NCI-H748 treated with DMSO at 0.1 percent for 48 hours (cell line): ENCODE measurements at places on chromosomes 12 and 14.

DNA sequence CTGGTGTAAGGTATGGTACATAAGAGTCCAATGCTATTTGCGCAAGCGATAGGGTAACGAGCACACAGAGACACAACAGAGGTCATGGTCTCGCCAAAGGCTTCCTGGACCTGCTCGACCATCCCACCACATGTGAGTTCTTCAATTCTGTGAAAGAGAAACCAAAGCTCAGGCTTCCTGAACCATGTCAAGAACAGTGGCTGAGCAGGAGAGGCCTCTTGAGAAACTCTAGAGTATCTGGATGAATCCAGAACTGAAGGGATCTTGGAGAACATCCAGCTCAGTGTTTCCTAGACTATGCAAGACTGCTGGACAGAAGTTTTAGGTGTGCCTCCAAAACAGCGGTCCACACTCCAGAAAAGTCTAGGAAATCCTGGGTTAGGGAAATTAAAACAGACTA is 114.5 kb downstream of the TRAFD1 start:
- DNase-seq = no peak

- peak; percentile 80 for DNase-seq
Measured at GRCh38 chr14:80003138-80003537, 208.2 kb downstream of the DIO2 start.

DNA sequence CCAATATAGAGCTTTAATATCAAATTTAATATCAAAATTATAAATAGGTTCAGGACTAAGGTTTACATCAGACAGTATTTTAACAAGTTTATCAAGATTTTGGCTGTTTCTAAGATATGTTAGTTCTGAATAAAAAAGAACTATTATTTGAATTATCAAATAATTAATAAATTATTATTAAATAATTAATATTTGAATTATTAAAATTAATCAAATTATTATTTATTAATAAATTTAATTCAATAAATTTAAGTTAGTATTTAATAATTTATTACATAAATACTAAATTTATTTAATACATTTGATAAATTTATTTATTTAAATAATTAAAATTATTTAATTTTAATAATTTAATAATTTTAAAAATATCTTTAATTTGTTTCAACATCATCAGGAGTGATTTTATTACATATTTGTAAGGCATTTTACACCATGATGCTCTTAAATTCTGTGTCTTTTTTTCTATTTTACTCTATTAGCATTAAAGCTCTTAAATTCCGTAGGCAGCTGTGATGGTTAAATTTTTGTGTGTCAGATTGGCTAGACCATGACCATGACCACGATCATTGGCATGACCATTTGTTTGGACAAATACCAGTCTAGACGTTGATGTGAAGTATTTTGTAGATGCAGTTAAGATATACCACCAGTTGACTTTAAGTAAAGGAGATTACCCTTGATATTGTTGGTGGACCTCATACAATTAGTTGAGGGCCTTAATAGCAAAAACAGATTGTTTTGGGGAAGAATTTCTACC is 82.6 kb downstream of the BBS10 start:
- DNase-seq = no peak

- DNase-seq = peak; percentile 96
Measured at GRCh38 chr12:56724972-56725722, at the start of gene NACA. Gene NACA (minus strand): TSS chr12:56725299. CDS start chr12:56724521, 778 bp downstream.

- DNase-seq = no peak
Measured at GRCh38 chr12:124270671-124271070, 24.2 kb upstream of the RFLNA start.

GRCh38 chr12:91065396-91065795 is 7.6 kb upstream of the KERA start:
- no peak for DNase-seq

GRCh38 chr14:55277972-55278740 is 6.9 kb downstream of the FBXO34 start:
- DNase-seq = no peak

DNA sequence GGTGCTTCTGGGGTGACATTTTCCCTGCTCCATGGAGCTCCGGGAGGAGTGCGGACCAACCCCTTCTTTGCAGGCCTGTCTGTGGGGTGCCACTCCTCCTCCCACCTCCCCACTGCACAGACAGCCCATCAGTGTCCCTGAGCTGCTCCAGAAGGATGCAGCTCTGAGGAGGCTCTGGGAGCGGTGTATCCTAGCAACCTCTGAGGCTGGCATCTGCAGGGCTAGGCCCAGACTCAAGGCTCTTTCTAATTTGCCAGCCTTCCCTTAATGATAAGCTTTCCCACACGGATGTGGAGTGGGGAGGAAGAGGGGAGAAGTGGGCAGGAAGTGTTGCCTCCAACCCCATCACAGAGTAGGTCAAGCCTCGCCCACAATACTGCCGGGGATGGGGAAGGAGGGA is 59.7 kb downstream of the CALM1 start:
- no peak for DNase-seq

DNA sequence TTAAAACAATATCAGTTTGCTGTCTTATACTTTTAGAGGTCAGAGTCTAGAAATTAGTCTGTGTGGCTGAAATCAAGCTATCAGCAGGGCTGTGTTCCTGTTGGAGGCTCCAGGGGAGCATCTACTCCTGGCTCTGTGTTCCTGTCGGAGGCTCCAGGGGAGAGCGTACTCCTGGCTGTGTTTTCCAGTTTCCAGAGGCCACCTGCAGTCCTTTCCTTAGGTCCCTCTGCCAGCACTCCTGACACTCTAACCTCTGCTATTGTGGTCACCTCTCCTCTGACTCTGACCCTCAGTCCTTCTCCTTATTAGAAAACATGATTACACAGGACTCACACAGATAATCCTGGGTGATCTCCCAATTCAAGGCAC is 1140.7 kb upstream of the TMEM132C start:
- DNase-seq = no peak

DNA sequence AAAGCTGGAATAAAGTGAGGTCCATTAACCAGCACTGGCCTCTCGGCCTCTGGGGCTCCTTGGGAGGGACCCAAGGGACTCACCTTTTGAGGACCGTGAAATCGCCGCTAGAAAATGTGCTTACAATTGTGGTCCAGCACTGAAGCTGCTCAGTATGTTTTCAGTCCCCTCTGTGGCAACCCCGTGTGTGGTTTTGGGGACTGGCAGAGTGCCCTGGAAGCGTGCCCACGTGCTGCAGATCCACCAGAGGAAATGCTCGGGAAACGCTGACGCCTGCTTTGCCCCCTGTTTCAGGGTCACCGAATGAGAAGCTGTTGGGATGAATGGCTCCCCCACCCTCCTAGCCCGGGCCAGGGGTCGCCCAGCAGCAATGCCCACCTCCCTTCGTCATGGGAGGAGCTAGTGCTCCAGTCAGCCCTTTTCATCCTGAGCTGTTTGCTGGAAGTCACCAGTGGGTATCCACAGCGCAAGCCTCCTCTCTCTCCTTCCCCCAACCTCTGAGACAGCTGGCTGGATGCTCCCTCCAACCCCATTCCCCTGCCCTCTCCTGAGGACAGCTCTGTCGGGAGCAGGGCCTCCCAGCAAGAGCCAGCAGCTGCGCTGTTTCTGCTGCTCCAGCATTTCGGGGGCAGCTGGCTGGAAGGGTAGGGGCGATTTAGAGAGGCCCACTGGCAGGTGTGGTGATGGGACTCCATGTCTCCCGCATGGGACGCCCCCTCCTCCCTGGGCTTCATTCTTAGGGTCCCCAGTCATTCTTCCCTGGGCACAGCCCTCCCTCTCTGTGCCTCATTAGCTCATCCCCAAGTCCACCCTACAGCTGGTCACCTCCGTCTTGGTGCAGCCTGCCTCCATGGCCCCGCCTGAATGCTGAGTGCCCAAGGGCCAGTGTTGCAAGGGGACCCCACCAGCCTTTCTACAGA is 33.2 kb upstream of the PPP1R13B start:
- DNase-seq = no peak

GRCh38 chr14:22225516-22226140 is 363.4 kb downstream of the DAD1 start:
- DNase-seq = no peak

DNA sequence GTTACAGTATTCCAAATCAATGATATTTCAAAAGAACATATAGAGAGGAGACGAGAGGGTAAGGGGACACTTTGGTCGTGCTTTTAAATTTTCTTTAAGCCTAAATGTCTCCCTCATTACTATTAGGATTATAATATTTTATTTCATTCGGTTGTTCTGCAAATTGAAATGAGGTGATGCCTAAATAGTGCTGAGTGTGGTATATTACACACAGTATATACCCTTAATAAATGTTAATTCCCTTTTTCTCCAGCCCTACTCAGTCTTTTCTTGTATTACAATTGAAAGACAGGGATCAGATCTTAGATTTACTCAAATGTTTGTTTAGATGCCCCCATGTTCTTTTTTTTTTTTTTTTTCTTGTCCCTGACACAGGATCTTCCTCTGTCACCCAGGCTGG is 7.7 kb downstream of the SNAPC1 start:
- DNase-seq = no peak

DNA sequence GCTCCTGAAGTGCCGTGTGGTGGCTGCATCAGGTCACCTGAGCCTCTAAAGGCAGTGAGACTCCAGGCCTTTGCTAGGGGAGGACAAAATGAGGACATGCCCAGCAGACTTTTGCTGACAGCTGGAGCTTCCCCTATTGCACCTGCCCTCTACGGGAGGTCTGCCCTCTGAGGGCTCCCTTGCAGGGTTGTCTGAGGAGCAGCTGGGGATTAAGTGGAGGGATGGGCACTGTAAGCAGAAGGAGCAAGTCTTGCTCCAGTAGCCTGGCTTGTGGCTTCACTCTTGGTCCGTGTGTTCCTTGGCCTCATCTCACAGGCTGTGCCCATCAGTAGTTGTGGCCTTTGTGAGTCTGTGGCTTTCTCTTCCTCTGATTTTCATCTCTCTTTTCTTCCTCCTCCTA is 66.9 kb upstream of the NRXN3 start:
- DNase-seq = no peak

DNA sequence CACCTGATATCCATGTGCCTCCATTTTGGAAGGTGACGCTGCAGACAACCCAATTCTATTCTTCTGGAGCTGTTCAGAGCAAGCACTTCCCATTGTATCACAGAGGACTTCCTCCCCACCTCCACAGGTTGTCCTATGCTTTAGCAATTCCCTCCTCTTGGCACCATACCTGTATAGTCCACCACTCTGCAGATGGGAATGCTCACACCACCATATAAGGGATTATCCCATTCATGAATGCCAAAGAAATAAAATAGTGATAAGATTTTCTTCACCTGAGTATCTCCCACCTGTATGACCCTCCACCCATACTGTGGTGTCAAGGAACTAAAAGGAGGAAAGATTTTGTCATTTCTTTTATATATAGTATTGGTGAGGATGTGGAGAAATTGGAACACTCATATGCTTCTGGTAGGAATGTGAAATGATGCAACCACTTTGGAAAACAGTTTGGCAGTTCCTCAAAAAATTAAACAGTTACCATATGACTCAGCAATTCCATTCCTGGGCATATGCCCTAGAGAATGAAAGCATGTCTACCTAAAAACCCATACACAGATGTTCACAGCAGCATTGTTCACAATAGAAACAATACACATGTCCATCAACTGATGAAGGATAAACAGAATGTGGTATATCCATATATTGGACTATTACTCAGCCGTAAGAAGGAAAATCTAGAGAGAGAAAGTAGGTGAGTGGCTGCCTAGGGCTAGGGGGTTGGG is 75.2 kb downstream of the FIGNL2 start:
- DNase-seq = no peak

DNA sequence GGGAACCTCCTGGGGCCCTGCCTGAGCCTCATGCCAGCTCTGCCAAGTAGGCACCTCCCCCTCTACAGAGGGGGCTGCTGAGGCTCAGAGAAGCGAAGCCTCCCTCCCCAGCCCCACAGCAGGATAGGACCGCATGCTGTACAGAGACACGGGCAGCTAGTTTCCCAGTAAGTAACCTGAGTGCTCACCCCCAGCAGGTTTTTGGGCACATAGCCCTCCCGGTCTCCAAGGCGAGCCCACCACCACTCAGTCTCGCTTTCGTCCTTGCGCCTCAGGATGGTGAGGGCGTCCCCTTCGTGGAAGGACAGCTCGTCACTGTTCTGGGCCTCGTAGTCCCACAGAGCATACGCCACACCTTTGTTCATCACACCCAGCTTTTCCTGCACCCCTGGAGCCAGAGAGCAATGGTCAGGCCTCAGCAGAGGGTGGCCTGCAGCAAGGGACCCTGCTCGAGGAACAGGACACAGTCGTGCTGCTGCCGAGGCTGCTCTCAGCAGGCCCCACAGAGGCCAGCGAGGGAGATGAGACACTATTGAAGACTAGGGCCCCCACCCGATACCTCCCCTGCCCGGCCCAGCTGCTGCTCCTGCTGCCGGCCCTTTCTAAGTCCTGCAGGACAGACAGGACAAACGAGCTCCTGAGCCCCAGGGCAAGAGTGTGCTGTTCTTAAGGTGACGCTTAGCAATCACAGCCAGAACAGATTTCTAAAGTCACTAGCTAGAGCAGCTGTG is 20.4 kb downstream of the ZFYVE21 start:
- DNase-seq = no peak

GRCh38 chr14:73252491-73253322 is 15.4 kb downstream of the PAPLN start:
- no peak for DNase-seq

DNA sequence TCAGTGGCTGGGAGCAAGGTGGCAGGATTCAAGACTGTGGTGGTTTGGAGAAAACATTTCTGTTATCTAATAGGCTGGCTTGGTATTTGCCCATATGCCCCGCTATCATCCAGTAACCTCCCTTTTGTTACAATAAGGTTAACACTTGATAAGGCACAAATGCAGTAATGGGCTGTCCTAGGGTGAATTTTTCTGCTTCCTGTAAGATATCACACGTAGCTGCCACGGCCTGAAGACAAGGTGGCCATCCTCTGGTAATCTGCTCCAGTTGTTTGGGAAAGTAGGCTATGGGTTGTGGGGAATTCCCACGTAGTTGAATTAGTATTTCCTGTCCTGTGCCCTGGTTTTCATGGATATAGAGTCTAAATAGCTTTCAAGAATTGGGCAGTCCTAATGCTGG is 23.1 kb downstream of the ANG start:
- DNase-seq = no peak

DNA sequence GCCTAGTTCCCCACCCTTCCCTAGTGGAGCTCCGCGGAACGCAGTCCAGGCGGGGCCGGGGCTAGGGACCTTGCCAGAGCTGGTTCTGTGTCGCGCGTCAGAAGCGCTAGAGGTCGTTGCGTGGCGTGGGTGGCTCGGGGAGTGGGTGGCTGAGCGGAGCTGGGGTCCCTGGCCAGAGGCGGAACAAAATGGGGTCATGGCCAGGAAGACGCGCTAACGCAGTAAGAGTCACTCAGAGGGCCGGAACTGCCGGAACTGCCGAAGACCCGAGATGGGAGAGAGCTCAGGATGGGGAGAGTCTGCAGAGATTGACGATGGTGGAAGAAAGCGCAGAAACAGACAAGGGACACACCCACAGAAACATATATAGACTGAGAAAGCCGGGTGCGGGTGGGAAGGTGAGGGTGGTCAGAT is 4.8 kb downstream of the DGKA start:
- DNase-seq = no peak

- DNase-seq = no peak
Measured at GRCh38 chr14:99772371-99773283, 20.6 kb upstream of the EML1 start.

- peak; percentile 29 for DNase-seq
Measured at GRCh38 chr14:96826818-96827217, 29.6 kb downstream of the VRK1 start.

GRCh38 chr14:20743556-20743955 is 2.1 kb upstream of the EDDM3A start:
- DNase-seq = no peak

DNA sequence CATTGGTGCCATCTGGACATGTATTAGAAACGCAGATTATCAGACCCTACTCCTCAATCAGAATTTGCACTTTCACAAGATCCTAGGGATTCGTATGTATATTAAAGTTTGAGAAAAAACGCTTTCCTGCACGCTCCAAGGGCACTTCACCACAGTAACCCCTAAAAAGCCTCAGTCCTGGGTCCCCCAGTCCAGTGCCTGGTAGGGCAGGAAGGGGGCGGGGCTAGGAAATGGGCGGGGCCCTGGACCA is 369 bp downstream of the DEPDC4 start:
- DNase-seq = no peak
